ENCODE measurements at places on chromosomes 2 and 18.
A peak's percentile ranks its signal among the peaks of the same experiment; 100 is the strongest.

DNA sequence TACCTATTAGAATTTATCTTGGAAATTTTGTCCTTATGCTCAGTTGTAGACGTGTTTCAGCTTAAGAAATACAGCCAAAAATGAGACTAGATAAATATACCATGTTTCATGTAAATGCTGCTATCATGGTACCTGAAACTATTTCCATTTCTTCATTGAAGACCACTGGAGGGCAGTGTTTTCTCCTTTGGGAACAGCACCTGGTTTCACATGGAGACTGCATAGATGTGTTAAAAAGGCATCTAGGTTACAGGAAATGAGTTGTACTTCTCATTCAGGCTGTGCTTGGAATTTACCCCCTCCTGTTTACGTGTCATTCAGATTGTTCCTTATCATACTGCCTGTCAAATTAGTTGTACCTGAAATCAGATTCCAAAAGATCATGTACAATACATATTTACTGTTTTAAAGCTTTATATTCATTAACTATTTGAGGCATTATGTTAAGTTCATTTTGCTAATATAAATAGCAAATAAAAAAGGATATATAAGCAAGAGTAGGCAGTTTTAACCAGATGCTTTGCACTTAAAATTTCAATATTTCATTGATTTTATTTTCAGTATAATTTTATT, 57.3 kb upstream of the PSMD14 start:
- DNase-seq, result peak; percentile 38

DNA sequence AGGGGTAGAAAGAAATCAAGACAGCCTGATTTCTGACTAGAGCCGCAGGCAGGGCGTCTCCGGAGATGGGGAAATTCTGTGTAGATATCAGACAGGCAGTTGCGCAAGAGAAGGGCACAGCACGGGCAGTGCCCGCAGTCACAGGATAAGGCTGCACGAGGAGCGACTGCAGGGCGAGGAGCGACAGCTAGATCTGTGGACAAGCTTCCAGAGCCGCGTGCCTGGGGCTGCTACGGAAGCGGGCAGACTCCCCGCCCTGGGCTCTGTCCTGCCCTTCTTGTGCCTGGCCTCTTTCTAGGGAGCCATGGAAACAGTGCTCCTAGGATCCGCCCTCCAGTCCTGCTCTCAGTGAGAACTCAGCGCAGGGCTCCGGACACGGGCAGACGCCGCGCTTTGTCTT, 12.6 kb downstream of the MC5R start:
- no peak for DNase-seq

DNA sequence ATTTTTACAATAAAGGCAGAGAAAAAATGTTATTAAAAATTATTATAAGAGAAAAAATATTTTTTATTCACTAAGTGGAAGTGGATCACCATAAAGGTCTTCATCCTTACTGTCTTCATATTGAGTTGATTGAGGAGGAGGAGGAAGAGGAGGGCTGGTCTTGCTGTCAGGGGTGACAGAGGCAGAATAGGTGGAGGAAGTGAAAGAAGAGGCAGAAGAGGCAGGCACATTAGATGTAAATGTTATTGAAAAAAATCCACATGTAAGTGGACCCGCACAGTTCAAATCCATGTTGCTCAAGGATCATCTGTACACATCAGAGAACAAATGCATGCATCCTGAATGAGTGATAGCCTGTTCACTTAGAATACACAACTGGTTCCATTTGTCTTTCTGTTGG, 6.4 kb upstream of the SPATS2L start:
- no peak for DNase-seq

- DNase-seq, result peak; percentile 70
Observed at GRCh38 chr2:232292395-232293154, 86.0 kb upstream of the ALPP start.

DNA sequence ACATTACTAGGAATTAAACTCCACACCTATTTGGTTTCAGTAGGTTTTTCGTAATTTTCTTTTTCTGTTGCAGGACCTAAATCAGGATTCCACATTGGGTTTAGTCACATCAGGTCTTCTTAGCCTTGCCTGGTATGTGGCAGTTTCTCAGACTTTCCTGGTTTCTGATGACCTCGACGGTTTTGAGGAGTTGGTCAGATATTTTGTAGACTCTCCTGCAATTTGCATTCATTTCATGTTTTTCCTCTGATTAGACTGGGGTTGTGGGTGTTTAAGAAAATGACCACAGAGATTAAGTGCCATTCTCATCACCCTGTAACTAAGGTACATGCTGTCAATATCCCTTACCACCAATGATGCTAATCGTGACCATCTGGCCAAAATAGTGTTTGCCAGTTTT, 97.3 kb upstream of the ST6GAL2 start:
- DNase-seq, result no peak

GRCh38 chr2:187329586-187329985, 118.5 kb downstream of the CALCRL start:
- no peak for DNase-seq

- no peak for DNase-seq
Observed at GRCh38 chr2:177984749-177985148, 87.8 kb downstream of the PDE11A start.

DNA sequence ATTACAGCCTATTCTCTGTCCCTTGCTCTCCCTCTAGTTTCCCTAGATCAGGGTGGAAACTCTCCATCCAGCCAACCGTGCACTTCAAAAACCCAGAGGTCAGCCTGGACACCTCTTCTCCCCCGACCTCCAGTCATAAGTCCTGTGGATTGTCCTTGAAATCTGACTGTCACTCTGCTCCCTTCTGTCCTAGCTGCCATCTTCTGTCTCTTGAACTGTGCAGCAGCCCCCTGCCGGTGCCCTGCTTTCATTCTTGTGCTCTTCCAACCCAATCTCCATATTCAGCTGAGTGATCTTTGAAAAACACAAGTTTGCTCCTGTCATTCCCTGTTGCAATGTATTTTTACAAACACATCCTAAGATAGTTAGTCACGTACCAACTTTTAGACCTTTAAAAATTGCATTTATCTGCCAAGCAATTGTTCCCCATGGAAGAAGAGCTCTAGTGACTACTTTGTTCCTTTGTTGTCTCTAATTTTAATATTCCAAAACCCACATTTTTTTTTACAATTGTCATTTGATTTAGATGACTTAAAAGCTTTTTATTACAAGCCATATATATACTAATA, 254.3 kb downstream of the CAMKMT start:
- no peak for DNase-seq

DNA sequence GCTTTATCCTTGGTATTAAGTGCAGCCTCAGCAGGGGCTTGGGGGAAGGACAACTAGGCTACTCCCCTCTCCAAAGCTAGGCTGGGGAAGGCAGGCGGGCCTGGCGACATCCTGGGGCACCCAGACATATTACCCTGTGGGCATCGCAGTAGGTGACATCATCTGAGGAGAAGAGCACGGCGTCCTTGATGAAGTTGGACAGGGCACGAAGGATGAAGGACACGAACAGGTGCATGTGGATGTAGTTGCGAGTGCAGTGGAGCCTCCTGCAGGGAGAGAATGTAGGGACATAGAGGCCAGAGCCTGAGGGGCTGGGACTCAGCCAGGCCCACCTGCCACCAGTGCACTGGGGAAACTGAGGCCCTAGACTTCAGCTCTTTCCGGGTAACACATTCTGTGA, 32.3 kb downstream of the TMEM37 start:
- no peak for DNase-seq
